ENCODE measurements at places on chromosomes 3 and 15. TPM values are rescaled to one million over a fixed set of nuclear protein-coding genes. Genes with fewer than 3 reads are reported as not detected.

The ZDHHC19 gene
- total RNA-seq, result not detected

The TTC23 gene
- 13.7 TPM for total RNA-seq

The FRMD4B gene
- total RNA-seq, result 36.7 TPM

The LTK gene
- 0.68 TPM for total RNA-seq

The SH3GL3 gene
- total RNA-seq, result 0.38 TPM

The VGLL4 gene
- 36.1 TPM for total RNA-seq

The GOLGA8K gene
- 0.63 TPM for total RNA-seq

The EFCAB12 gene
- total RNA-seq, result 0.32 TPM

The TRAIP gene
- total RNA-seq, result 1.7 TPM

The SCN5A gene
- total RNA-seq, result 191 TPM

The FRMD5 gene
- total RNA-seq, result 25.1 TPM

The DLEC1 gene
- 0.29 TPM for total RNA-seq

The IP6K2 gene
- total RNA-seq, result 38.4 TPM

The CELSR3 gene
- 0.39 TPM for total RNA-seq

The GOLGA8M gene
- 2.9 TPM for total RNA-seq

The PP2D1 gene
- total RNA-seq, result not detected

The CTNNB1 gene
- total RNA-seq, result 207 TPM

The KIF23 gene
- total RNA-seq, result 1.1 TPM

The FGD5 gene
- total RNA-seq, result 19.3 TPM

The HGD gene
- not detected for total RNA-seq

The CCDC191 gene
- total RNA-seq, result 1.4 TPM

The COMMD2 gene
- total RNA-seq, result 22.4 TPM

The CHRM5 gene
- not detected for total RNA-seq

The SPATA12 gene
- total RNA-seq, result not detected

The B3GALNT1 gene
- total RNA-seq, result 57.9 TPM

The RLBP1 gene
- not detected for total RNA-seq

The ASB14 gene
- total RNA-seq, result not detected

The FBXW12 gene
- not detected for total RNA-seq

The ST3GAL6 gene
- 22.2 TPM for total RNA-seq

The PPP1R14D gene
- not detected for total RNA-seq

The NR2E3 gene
- total RNA-seq, result not detected

The SERPINI2 gene
- 1.1 TPM for total RNA-seq

The PGBD4 gene
- 2.2 TPM for total RNA-seq

The ZNF774 gene
- total RNA-seq, result 3.7 TPM

The RNU5B-1 gene
- total RNA-seq, result 39.9 TPM

The SPTBN5 gene
- total RNA-seq, result 1.7 TPM

The CTXN2 gene
- total RNA-seq, result not detected

The MAPKAPK3 gene
- total RNA-seq, result 177 TPM

The GOLGA8R gene
- total RNA-seq, result 5.2 TPM

The SLC9C1 gene
- total RNA-seq, result 0.26 TPM

The TMEM212 gene
- total RNA-seq, result not detected

The DOCK3 gene
- 2.8 TPM for total RNA-seq

The FOXB1 gene
- total RNA-seq, result not detected

The UBXN7 gene
- 37.4 TPM for total RNA-seq

The SENP2 gene
- total RNA-seq, result 28.9 TPM

The CISH gene
- 41.9 TPM for total RNA-seq

The OSTN gene
- 0.26 TPM for total RNA-seq

The CHDH gene
- total RNA-seq, result 5.0 TPM

The SLC35G2 gene
- total RNA-seq, result 4.6 TPM

The CAPN3 gene
- total RNA-seq, result 8.7 TPM

The ALG1L2 gene
- not detected for total RNA-seq

The MGA gene
- 32.0 TPM for total RNA-seq

The GOLGA8S gene
- 0.44 TPM for total RNA-seq

The CP gene
- 35.6 TPM for total RNA-seq

The PRICKLE2 gene
- total RNA-seq, result 21.9 TPM

The MOBP gene
- total RNA-seq, result not detected

The ATP1B3 gene
- total RNA-seq, result 68.0 TPM
